T-helper 9 cell (primary cell): ENCODE measurements at places on chromosomes 3 and 15.
A peak's percentile ranks its signal among the peaks of the same experiment; 100 is the strongest.

DNA sequence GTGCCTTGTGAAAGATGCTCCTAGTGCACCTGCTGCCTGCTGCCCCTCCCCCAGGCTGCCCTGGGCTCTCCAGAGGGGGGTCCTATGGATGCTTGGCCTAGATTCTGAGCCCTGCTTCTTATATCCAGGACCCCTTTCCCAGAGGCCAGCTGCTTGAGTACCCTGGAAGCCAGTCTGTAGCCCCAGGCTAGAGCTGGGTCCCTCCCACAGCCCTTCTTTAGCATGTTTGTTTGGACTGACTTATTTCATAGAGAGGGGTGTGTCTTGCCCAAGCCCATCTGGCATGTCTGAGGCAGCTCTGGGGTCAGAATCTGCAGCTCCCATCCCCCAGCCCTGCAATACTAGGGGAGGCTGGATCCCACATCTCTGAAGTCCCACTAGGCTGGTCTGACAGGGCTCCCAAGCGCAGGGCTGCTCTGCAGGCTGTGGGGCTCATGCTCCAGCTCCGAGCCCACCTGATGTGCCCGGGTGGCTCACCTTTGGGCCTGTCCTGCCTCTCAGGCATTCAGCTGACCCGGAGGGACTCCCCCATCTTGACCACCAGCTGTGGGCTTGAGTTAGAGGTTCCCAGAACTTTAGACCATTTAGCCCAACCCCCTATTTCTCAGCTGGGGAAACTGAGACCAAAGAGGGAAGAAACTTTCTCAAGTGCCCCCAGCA lies 3.1 kb downstream of the CHRNB4 start:
- DNase-seq, result no peak

- DNase-seq, result no peak
These were observed 12.8 kb downstream of the PAK6 start for GRCh38 chr15:40251486-40252140.

DNA sequence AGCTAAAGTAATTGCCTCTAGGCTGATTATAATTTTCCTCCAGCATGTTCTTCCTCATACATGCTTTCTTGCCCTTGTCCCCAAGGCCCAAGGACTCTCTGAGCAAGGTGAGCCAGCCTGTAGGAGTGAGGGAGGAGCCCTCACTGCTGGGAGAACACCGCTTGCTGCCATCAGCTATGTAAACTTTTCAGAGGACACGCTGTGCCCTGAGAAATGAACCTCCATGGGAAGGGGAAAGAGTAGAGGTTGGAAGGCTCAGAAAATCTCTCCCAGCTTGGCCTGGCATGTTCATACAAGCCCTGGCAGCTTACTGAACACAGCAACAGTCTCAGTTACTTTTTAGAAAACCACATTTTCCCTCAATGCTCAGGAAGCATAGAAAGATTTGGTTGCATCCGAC lies 103.0 kb upstream of the SLC24A5 start:
- no peak for DNase-seq

DNA sequence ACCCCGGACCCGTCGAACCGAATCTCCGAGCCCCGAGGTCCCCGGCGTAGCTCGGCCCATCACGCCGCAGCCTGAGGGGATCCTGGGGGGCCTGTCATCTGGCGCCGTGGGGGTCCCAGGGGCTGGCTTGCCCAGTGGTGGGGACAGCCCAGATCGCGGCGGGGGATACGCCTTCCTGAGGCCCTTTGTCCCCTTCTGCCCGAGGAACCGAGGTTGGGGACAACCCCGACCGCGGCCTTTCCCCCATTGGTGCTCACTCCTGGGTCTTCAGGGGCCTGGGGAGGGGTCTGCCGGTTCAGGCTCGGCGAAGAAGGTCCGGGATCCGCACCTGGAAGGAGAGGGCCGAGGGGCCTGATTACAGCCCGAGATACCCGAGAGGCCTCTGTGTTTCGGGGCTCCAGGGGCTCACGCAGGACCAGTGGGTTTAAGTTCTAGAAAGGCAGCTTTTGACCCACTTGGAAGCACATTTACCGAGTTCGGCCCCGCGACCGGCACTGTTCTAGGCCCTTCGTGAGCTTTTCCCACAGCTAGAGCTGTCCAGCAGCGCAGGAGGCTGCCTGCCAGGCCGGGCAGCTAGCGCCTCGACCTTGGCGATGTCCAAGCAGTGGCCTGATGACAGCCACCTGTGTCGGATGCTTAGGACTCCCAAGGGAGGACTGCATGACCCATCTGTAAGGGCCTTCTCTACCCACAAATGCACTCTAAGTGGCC lies 504 bp downstream of the ABHD2 start:
- peak; percentile 6 for DNase-seq

GRCh38 chr3:11240496-11240895 lies 31.7 kb upstream of the ATG7 start:
- no peak for DNase-seq

- DNase-seq, result no peak
These were observed 13.3 kb upstream of the PAQR9 start for GRCh38 chr3:142976621-142977398.

DNA sequence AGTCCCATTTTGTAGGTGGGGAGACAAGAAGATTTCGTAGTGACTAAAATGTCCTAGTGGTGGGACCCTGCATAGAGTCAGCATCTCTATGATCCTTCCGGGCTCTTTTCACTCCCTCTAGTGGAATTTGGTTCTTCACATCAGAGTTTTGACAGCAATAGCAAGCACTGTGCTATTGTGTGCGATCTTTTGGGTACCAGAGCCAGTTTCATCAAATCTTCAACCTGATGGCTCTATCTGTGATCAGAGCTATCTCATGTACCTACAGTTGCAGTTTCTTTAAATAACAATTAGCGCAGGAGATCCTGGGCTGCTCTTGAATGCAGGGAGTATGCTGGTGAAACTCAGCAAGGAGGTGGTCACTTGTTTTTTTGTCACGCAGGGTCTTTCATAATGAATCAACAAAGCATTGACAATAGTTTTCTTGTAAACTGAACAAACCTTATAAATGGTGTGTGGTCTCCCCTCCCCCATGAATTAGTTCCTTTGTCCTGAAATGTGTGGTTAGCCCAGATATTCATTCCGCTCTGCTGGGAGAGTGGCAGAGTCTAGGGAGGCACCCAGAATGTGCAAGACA lies 257.2 kb upstream of the SOX2 start:
- no peak for DNase-seq

DNA sequence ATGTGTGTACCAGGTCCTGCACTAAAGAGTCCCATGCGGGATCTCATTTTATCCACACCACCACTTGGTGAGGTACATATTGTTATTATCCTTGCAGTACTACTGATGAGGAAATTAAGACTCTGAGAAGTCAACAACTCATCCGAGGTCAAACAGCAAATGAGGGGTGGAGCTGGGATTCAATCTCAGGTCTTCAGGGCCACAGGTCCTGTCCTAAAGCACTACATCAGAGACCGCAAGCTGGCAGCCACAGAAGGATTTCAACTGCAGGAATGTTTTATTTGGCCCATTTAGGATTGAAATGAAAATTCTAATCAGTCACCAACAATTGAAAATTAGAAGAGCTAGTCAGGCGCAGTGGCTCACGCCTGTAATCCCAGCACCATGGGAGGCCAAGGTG lies 131.4 kb downstream of the ADAMTS17 start:
- no peak for DNase-seq

- DNase-seq, result no peak
These were observed 245.1 kb upstream of the LRTM1 start for GRCh38 chr3:55172913-55173312.

GRCh38 chr15:39713846-39714245 lies 68.8 kb downstream of the FSIP1 start:
- DNase-seq, result no peak

- DNase-seq, result no peak
These were observed 31.9 kb downstream of the ACAN start for GRCh38 chr15:88835119-88835518.

- no peak for DNase-seq
These were observed 176.6 kb downstream of the KLHL25 start for GRCh38 chr15:85618228-85618505.

- DNase-seq, result no peak
These were observed 148.4 kb upstream of the ATP11B start for GRCh38 chr3:182644790-182645433.

GRCh38 chr3:195900436-195901355 lies 7.7 kb downstream of the TNK2 start:
- DNase-seq, result no peak

- DNase-seq, result no peak
These were observed 53.6 kb downstream of the ABHD2 start for GRCh38 chr15:89141885-89142284.

GRCh38 chr15:56913241-56913640 lies 5.2 kb upstream of the TCF12 start:
- no peak for DNase-seq

DNA sequence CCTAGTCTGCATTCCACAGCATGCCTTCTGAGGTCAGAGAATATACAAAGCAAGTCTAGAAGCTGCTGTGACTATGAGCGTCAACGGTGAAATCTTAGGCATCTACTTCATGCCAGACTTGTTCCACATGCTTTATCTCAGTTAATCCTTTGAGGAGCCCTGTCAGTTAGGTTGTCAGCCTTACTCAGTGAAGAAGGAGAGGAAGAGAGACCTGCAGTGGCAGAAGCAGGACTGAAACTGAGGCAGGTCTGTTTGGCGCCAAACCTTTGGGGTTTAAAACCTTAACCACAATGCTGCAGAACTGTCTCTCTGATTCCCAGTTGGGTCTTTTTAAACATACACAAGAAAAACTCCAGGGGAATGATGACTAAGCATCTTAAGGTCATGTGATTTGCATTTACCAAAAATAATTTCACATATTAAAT lies 139.0 kb upstream of the LIPC start:
- DNase-seq, result no peak

- no peak for DNase-seq
These were observed 184.2 kb upstream of the STAC start for GRCh38 chr3:36196058-36196457.

DNA sequence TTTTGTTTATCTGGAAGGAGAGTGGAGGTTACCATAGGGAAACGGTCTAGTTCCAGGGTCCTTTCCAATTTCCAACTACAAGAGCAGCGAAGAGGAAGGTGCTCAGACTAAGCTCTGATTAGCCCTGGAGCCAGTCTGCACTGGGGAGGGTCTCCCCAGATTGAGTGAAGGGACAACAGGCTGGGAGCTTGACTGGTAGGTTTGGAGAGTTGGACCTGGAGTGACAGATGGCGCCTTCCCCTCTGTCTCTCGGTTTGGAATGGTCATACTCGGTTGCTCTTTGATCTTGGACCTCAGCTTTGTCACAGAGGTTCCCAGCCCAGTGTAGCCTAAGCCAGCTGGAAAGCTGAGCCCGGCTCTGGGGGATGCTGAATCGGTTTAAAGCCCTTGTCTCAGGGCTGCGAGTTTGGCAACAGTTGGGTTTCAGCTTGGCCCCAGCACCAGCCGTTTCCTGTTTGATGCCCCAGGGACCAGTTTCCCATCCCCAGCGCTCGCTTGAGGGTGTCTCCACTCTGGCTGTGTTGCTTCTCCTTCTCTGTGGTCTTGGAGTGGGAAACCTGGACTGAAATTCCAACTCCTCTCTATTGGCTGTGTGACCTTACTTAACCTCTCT lies 53.1 kb upstream of the ULK4 start:
- DNase-seq, result no peak

- no peak for DNase-seq
These were observed 2.9 kb downstream of the SOX14 start for GRCh38 chr3:137766876-137767537.

DNA sequence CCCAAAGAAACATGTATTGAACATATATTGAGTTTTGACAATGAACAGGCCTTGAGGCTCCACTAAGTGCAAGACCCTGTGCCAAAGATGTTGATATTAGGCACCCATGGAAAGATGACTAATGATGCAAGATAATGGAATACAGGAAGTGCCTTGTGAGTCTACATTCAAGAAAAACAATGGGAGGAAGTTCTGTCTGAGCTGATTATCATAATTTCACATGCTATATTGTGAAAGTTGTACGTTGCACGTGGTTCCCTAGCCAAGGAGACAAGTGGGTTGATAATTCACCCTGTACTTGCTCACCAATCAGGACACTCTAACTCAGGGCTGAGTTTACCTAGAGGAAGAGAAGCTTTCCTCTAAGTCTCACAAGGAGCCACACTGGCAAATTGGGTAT lies 186.9 kb upstream of the STAC start:
- no peak for DNase-seq

DNA sequence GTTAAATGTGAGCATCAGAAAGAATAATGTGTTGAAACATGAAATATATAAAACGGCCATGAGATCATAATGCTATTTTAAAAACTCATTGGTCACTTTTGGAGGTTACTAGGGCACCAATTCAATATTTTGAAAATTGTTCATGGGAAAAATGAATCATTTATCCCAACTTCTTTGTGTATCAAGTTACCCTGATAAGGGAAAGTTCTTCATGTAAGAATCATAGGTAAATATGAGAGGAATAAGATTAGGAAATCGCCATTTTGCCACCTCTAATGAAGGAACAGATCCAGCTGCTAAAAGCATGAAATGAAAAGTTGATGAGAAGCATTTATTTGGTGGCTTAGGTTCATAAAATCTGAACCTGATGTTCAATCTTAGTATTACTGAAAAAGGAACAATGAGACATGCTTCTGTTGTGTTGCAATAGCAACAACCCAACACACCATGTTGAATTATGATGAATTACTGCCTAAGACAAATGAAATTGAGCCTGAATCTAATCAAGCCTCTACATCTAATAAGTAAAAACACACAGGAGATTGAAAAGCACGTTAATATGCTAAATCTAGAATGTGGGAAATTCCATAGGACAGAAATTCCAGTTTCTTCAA lies 32.5 kb downstream of the ABHD5 start:
- DNase-seq, result no peak

GRCh38 chr3:138944929-138945708 lies 1.8 kb downstream of the FOXL2 start:
- no peak for DNase-seq

DNA sequence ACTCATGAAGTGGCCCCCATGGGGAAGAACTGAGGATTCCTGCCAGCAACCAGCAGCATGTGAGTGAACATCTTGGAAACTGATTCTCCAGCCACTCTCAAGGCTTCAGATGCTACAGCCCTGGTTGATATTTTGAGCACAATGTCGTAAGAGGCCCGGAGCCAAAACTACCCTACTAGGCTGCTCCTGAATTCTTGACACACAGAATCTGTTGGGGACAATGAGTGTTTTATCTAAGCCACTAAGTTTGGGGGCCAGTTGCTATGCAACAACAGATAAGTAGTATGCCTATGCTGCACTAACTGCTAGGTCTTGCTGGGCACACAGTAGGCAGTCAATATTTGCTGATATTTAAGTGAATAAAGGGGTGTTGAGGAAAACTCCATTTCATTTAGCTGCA lies 89.9 kb upstream of the CHL1 start:
- DNase-seq, result no peak

GRCh38 chr15:98999233-98999632 lies 8.4 kb downstream of the PGPEP1L start:
- no peak for DNase-seq

DNA sequence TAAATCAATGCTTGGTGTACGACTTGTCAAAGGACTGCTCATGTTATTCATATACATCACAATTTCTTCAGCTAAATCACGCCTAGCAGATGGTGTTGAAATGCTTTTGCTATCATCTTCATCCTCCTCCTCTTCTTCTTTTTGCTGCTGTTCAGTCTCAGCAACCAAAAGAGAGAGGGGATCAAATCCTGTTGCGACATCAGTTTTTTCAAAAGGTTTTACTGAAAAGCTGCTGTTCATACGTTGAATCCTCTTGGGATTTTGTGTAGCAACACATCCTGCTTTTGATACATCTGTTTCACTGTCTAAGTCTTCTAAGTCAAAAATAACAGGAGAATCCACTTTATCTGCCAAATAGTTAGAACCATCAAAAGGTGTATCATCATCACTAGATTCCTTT lies 69.0 kb downstream of the SLC24A1 start:
- DNase-seq, result no peak

- no peak for DNase-seq
These were observed 129.4 kb downstream of the VGLL4 start for GRCh38 chr3:11514191-11514821.
